ENCODE measurements at places on chromosomes 2 and 18.

- no peak for DNase-seq
Measured at GRCh38 chr2:164061129-164061746, 325.4 kb upstream of the FIGN start.

DNA sequence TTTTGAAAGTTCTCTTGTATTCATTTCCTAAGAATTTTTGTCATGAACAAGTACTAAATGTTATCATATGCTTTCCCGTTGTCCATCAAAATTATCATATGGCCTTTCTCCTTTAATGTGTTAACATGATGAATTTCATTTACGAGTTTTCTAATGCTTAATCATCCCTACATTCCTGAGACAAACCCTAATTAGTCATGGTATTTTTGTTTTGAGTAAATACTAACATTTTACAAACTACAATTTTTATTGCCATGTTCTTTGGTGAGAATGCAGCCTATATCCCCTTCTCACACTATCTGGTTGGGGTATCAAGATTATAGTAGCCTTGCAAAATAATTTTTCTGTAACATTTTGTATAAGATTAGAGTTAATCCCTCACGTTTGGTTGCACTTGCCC lies 14.5 kb downstream of the SMAD2 start:
- DNase-seq: no peak

GRCh38 chr2:123530004-123530403 lies 495.1 kb upstream of the CNTNAP5 start:
- DNase-seq: no peak

DNA sequence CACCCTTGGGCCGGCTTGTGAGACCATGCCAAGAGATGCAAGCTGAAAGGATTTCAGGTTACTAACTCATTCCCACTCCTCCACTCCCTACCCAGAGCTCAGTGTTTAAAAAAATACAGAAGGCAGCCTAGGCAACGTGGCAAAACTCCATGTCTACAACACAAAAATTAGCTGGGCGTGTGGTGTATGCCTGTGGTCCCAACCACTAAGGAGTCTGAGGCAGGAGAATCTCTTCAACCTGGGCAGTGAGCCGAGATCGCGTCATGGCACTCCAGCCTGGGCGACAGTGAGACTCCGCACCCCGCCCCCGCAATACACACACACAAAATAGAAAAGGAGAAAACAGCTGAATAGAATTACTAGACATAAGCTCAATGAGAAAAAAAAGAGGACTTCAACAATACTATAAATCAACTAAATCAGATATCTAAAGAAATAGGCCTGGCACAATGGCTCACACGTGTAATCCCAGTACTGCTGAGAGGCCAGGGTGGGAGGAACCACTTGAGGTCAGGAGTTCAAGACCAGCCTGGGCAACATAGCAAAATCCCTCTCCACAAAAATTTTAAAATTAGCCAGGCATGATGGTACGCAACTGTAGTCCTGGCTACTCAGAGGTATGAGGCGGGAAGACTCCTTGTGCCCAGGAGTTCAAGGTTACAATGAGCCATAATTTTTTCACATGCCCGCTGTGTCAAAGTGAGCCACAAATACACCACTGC lies 10.1 kb downstream of the IWS1 start:
- no peak for DNase-seq

GRCh38 chr2:193583638-193584400 lies 1389.1 kb upstream of the TMEFF2 start:
- no peak for DNase-seq

- no peak for DNase-seq
Measured at GRCh38 chr2:216410550-216410949, 1.7 kb upstream of the SMARCAL1 start.

- peak; percentile 77 for DNase-seq
Measured at GRCh38 chr18:58671632-58672564, 633 bp downstream of the MALT1 start.

DNA sequence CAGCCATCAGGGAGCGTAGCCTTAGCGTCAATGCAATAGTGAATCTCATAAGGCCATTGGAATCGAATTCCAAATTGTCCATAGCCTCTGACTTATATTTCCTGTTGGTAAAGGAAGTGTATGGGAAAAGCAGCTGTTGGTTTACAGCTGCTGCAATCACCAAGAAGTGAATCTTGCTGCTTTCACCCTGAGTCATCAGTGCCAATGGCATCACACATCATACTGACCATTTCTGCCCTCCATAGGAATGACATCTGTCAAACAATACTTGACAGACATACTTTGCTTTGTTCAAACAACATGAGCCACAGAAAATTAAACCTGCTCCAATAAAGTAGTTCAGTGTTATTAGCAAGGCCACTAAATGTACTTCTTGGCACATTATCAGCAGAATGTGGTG lies 111.2 kb upstream of the KLHL29 start:
- no peak for DNase-seq

GRCh38 chr2:41180387-41180786 lies 728.5 kb upstream of the SLC8A1 start:
- DNase-seq: no peak

- peak; percentile 12 for DNase-seq
Measured at GRCh38 chr2:10875126-10875525, 36.6 kb upstream of the KCNF1 start.

DNA sequence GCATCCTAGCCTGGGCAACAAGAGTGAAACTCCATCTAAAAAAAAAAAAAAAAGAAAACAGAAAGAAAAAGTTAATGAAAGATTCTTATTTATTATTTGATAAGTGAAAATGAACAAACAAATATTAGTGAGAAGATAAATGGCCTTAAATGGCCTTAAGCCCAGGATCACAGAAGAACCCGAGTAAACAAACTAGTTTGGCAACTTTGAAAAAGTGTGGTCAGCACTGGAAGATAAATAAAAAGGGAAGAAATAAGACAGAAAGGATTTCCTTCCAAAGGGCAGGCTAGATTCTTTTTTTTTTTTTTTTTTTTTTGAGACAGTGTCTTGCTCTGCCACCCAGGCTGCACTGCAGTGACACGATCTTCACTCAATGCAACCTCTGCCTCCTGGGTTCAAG lies 692.4 kb downstream of the CPS1 start:
- no peak for DNase-seq

- DNase-seq: no peak
Measured at GRCh38 chr18:394987-395362, 105.5 kb downstream of the COLEC12 start.

- DNase-seq: no peak
Measured at GRCh38 chr18:11664286-11664685, 24.8 kb upstream of the GNAL start.

- DNase-seq: no peak
Measured at GRCh38 chr18:41751652-41752051, 203.4 kb upstream of the PIK3C3 start.

DNA sequence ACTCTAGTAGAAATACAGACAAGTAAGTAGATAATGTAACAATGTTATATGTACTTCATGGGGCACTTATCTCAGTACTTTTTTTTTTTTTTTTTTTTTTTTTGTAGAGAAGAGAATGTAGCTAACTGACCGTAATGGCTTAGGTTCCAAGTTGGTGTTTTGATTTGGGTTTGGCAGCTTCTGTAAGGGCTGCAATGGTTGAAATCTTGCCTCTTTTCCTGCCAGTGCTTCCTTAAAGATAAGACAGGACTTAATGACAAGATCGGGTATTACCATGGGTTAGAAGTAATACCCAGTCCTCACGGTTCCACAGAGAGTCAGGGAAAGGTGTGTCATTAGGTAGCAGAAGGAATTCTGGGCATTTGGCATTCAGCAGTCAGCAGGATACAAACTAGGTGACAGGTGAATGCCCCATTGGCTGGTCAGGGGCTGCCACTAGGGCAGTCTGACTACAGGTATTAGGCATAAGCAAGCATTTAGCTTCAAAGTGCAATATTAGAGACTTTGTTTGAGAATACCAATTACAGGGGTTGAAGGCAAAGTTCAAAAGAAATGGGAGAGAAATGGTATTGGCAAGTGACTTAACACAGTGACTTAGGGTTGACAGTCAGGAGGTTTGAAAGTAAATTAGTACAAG lies 189.4 kb upstream of the RND3 start:
- no peak for DNase-seq

DNA sequence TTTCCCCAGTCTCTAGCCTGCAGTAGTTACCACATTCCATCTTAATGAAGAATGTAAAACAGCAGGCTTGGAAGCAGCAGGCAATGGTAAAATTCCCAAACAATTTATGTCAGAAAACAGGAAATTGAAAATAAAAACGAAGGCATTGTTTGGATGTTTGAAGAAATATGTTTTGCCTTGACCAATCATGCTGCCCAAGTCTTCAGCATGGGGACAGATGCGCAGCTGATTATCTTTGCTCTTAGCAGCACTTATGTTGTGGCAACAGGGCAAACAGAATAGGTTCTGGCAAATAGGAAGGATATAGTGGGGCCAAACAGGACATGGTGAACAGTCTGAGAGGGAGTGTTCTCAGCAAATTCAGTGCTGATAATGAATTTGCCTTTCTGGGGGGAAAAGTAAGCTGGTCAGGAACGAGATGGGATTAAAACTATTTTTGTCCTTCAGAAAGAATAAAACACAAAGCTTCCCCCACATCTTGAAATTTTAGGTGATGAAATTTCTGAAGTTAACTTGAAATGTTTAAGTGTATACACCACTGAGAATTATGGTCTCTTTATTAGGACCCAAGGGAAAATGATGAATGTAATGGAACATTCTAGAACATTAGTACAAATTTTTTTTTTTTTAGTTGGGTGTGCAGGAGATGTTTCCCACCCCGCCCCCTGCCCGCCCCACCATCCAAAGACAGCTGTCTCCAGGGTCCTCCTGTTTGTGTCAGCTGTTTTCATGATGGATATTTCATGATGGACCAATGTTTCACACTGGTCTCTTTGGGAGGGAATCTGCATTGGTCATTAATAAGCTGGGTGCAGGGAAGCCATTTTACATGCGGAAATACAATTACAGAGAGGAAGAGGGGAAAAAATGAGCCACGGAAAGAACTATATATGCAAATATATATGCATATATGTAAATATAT lies 239.5 kb upstream of the REV1 start:
- no peak for DNase-seq

DNA sequence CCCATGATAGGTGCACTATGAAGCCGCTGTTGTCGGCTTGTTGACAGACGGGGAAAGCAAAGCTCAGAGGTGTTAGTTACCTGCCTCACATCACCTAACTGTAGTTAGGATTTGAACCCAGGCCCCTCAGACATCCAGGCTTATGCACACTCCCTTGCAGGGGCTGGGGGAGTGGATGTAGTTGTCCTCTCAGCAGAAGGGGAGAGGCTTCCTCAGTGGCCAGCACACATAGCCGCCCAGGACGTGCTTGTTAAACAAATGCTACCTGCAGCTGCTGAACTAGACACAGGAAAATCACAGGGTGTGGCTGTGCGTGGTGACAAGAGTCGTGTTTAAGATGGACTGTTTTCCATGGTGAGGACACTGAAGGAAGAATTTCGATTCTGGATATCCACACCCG lies 39.2 kb downstream of the GREB1 start:
- DNase-seq: no peak

GRCh38 chr2:15226661-15227060 lies 334.5 kb downstream of the NBAS start:
- no peak for DNase-seq

DNA sequence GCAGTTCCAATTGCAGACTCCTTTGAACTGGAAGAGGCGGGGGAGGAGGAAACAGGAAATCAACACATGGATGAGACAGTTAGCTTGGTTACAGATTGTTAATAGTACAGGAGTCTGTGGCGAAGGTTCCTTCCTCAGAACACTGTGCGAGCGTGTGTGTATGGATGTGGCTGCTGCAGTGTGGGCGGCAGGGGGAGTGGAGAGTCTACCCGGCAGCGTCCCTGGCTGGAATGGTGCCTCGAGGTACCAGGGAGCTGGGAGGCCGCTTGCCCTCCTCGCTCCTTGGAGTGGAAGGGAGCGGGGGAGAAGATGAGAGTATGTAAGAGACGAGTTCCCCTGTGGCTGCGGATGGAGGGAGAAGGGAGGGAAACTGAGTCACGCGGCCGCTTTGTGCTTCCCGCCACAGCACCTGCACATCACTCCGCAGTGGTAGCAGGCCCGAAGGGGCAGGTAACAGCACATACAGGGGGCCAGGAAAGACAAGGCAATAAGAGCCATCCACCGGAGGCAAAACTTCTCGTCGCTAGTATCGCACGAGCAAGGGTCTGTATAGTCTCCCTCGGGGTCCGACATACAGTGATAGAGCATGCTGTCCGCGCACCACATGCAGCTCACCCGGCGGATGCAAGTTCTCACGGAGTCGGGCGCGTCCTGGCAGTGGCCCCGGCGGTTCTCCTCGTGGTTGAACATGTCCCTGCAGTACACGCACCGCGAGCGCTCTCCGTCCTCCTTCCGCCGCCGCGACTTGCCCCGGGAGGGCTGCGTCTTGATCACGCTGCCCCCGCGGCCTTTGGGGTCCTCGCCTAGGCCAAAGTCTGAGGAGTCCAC lies 85.7 kb downstream of the ACTR2 start:
- DNase-seq: no peak

- DNase-seq: no peak
Measured at GRCh38 chr2:15389326-15389700, 171.8 kb downstream of the NBAS start.

DNA sequence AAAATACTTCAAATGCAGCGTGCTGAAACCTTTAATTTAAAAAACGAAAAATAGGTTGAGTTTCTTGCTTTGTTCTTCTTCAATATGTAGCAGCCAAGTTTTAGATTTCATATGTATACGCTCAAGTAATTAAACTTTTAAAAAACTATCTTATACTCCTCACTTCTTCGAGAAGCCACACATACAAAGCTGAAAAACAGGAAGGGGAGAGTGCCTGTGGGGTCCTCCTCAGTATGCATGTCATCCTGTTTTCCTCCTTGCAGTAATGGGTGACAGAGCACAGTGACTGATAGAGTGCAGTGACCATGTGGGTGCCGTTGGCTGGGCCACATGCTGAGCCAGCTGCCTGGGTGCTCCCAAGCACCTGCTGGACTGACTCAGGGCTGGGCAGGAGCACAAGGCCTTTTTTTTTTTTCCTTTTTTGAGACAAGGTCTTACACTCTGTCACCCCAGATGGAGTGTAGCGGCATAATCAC lies 33.3 kb downstream of the UXS1 start:
- no peak for DNase-seq

DNA sequence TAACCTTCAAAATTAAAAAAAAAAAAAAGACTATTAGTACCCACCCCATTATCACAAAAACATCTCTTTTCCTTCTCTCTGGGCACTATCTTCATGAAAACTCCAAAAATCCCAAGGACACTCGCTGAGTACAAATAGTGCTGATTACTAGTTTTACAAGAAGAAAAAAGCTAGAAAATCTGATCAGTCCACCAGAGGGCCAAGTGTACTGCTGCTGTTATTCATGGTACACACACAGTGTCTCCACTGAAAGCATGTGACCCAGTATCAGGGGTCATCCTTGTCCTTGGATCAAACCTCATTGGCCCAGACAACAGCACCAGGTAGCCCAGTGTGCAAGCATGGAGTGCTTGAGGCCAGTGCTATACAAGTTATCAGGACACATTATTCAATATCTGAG lies 382.7 kb upstream of the KLHL29 start:
- no peak for DNase-seq

DNA sequence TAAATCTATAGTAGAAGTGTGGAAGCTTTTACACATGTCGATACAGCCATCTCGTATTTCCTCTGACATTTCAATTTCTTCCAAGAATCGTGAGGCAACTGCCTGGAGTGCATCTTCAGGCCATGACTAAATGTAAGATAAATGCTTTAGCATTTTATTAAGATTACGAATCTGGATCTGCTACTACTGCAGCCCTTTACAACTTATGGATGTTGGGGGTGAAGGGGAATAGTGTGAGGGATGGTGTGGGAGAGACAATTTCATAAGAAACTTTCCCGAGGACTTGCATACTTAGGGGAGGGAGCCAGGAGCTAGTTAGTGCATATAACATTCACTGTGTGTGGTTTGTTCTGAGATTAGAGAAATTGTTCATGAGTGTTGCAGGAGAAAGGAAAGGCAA lies 204.8 kb downstream of the SLC39A10 start:
- no peak for DNase-seq

- no peak for DNase-seq
Measured at GRCh38 chr2:213688133-213688532, 403.9 kb downstream of the SPAG16 start.

Measured in suprapubic skin (tissue), 4 donors.